Stimulated activated CD8-positive, alpha-beta memory T cell treated with anti-CD3 and anti-CD28 coated beads, Interleukin-7, amount 100 ng/mL, for 1 hour (primary cell): ENCODE measurements at places on chromosomes 5 and 9.

DNA sequence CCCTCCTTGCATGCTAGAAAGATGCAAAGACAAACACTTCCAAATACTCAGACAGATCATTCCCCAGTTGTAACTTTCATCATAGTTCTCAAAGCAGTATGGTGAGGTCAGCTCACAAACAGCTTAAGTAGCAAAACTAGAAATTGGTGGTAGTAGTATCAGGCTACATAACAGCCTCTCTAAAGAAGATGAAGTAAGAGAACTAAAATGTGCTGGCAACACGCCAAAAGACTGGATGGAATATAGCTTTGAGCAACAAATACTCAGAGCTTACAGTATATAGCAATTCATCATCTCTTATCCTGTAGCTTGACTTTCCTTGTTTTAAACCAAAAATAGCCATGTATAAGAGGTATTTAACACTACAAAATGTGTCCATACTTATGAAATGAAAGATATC, 7.5 kb downstream of the PFDN1 start:
- DNase-seq, result no peak

- no peak for DNase-seq
Measured at GRCh38 chr5:168288349-168289245, 2.8 kb upstream of the WWC1 start.

GRCh38 chr9:130030651-130031127, 12.3 kb downstream of the FNBP1 start:
- DNase-seq, result no peak

- no peak for DNase-seq
Measured at GRCh38 chr9:2396622-2397285, 224.8 kb upstream of the VLDLR start.

DNA sequence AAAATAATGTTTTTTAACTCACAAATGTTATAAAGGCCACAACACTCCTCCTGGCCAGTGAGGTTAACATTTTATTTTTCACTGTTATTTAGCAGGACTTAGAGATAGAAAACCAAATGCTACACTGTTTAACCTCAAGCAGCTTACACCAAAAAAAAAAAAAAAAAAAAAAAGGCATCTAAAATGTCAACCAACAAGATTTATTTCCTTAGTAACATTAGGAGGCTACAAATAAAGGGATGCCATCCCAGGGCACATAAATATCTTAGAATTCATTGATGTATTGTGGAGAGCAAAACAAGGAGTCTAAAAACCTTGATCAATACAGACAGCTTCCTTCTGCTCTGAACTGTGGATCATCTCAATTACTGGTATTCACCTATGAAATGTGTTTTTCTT, 53.7 kb downstream of the ELAVL2 start:
- no peak for DNase-seq
